Activated B cell treated with CpG ODN at 0.5 μM for 24 hours (primary cell): ENCODE measurements at places on chromosomes 5 and 9.

DNA sequence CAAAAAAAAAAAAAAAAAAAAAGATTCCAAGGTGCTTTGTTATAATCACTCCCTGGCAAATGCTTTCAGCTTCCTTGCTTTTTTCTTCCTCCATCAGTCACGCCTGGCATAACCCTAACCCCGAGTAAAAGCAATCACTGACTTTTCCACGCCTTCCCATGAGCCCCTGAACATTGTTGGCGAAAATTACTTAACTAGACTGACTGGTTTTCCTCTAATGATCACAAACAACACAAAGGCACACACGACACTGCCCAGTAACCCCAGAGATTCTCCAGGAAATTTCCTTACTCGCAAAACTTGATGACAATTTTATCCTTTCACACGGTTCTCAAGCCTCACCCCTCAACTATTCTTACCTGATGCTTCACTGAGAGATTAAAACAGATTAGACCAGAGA lies 11.4 kb upstream of the PTGR1 start:
- no peak for DNase-seq

- DNase-seq, result no peak
Observed at GRCh38 chr9:98885575-98886295, 58.0 kb upstream of the COL15A1 start.

- DNase-seq, result no peak
Observed at GRCh38 chr9:114110180-114110579, 11.1 kb upstream of the KIF12 start.

DNA sequence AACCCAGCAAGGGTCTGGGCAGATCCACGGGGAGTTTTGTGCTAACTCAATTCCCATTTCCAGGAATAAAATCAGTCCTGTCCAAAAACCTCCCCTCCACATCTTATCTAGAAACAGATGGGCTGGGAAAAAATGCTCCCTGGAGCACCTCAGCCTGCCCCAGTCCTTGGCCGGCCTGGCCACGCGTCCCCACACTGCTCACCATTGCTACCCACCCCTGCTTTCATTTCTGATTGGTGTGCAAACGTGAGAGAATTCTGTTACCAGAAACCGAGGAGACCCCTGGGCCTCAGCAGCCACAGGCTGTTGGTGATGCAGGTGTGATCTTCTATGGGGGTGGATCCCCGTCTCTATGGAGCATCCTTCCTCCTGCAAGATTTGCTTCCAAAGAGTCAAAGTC lies 38.0 kb upstream of the OLFM1 start:
- DNase-seq, result no peak

GRCh38 chr9:135474915-135475314 lies 4.7 kb upstream of the PPP1R26 start:
- DNase-seq, result peak; percentile 24

GRCh38 chr5:12679731-12680130 lies 775.5 kb upstream of the CTNND2 start:
- no peak for DNase-seq

DNA sequence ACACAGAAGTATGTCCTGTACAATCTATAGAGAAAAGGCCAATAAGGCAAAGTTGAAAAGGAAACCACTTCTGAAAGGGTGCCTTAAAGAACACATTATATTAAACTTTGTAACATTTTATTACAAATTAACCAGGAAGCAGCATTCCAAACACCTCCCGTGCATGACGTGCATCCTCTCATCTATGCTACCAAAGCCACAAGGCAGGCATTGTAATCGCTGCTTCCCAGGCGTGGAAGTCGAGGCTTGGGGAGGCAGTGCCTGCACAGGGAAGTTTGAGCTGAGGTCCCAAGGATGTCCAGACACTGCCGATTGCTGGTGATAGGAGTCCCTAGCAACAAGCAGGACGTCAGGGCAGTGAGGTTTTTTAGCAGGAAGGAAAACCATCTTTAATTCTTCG lies 44.3 kb upstream of the BARHL1 start:
- no peak for DNase-seq

DNA sequence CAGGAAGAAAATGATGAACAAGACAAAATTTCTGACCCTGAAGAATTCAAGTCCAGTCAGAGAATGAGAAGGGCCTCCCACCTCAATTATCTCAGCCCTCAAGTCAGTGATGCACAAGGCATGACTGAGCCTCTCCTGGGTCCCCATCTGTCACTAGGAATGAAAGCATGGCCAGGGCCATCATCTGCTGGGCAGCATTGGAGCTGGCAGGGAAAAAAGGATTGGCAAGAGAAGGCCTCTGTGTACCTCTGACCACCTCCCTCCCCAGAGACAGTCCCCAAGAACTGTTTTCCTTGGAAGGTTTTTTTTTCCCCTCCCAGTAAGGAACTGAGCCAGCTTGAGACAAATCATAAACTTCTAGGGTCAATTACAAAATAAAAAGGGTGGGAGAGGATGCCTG lies 76.7 kb downstream of the KLHL3 start:
- DNase-seq, result no peak

DNA sequence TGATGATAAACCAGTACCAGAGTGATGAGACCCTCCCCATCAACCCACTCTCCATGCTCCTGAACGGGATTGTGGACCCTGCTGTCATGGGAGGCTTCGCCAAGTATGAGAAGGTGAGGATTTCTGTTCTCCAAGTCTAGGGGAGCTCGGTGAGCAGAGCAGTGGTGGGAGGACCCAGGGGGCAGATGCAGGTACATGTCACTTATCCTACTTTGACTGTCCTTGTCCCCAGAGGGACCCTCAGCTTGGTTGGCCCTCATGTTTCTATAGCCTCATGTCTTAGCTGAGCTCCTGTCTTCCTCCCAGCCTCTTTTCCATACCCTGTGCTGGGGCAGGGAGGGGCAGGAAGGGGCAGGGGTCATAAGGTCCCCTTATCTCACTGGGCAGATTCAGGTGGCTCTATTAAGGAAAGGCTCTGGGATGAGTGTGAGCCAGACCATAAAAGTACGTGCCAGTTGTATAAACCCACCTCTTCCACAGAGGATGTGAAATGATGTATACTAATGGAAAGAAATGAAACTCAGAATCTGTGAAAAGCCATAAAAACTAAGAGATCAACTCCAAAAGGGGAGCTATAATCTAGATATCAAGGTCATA lies 38.0 kb upstream of the FOXI1 start:
- DNase-seq, result no peak

DNA sequence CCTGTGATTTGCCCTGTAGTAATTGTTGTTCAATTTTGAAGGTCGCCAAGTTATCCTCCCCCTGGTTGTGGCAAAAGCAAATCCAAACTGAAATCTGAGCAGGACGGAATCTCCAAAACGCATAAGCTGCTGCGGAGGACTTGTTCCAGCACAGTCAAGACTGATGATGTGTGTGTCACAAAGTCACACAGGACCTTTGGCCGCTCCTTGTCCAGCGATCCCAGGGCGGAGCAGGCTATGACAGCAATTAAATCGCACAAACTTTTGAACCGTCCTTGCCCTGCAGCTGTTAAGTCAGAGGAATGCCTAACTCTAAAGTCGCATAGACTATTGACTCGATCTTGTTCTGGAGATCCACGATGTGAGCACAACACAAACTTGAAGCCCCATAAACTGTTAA lies 128.4 kb downstream of the PARP8 start:
- no peak for DNase-seq

DNA sequence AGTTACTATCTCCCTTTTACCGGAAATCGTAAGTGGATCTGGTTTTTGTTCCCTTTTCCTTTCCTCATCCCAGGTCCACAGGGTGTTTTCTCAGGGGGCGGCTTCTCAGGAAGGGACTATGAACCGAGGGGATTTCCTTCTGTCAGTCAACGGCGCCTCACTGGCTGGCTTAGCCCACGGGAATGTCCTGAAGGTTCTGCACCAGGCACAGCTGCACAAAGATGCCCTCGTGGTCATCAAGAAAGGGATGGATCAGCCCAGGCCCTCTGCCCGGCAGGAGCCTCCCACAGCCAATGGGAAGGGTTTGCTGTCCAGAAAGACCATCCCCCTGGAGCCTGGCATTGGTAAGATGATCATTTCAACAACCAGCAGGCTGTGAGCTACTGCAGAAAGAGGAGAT lies 75.8 kb downstream of the GOLPH3 start:
- no peak for DNase-seq

GRCh38 chr5:97412959-97413358 lies 229.9 kb upstream of the RIOK2 start:
- no peak for DNase-seq

GRCh38 chr9:113989714-113990569 lies 88.2 kb downstream of the AMBP start:
- no peak for DNase-seq

DNA sequence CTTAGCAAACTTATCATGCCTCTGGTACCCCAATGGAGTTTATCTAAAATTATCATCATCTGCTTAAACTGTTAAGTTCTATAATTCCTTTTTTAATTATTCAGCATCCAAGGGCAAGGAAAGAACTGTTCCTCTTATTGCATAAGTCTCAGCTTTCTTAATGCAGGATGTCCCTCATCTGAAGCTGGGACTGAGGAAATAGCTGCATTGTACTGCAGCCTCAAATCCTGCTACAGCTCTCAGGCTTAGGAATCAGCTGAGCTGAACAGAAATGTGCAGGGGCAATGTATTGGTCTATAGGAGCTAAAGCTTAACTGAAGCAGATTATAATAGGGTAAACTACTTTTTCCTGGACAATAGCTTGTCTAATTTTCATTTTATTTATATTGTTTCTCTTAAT lies 48.0 kb downstream of the HAPLN1 start:
- no peak for DNase-seq

- no peak for DNase-seq
Observed at GRCh38 chr9:95788021-95788420, 87.5 kb upstream of the ERCC6L2 start.

GRCh38 chr9:81191222-81191621 lies 498.1 kb downstream of the TLE1 start:
- DNase-seq, result no peak

DNA sequence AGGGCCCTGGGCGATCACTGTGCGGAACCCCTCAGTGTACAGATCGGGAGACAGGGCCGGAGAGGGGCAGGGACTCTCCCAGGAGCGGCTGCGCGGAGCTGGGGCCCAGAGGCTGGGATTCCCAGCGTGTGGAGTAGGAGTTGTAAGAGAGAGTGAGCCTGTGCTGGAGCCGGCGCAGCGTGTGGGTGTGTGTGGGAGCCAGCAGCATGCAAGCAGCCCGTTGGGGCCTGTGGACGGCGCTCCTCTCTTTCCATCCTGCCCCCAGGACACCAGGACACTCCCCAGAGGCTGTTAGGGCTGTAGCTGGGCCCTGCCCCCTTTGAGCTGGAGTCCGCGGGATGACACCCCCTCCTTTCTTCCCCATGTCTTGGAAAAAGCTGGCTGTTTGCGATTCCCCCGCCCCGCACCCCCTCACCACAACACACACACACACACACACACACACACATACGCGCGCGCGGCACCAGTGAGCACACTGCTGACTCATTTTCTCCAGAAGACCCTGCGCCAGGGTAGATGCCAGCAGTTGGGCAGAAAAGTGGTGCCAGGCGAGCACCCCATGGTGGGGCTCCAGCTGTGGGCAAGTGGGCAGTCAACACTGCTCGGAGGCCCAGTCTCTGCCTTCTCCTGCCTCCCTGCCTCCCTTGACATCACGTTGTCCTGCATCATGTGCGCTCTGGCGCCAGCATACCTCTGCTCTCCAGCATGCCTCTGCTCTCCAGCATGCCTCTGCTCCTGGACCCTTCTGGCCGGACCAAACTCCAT lies 1.5 kb downstream of the COL27A1 start:
- DNase-seq, result no peak

DNA sequence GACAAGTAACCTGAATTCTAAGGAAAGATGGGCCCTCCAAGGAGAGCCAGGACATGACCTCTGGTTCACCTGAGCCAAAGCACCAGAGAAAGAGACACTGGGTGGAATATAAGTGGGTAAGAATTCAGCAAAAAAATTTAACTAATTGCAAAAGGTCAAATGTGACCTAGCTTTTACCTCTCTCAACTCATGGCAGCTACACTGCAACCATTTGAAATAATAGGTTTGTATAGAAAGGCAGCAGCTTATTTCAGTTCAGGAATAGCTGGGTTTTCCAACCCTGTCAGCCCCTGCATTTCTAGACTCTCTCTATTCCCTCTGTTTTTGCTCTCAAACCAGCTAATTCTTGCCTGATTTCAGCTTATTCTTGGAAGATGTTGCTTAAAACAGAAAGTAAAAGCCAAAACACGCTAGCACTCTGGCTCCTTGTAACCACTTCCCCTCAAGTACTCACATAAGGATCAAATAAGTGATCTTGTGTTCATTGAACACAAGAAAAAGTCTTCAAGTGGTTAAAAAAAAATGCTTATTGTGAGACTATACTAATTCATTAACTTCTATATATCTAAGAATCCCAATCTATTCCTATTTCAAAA lies 101.1 kb upstream of the NR4A3 start:
- DNase-seq, result no peak
